Activated CD8-positive, alpha-beta memory T cell treated with anti-CD3 and anti-CD28 coated beads, Interleukin-2, amount 10 ng/mL, durations not matched to agents 7 days and 5 days (primary cell): ENCODE measurements at places on chromosomes 11 and 22. TPM values are rescaled to one million over a fixed set of nuclear protein-coding genes. Genes with fewer than 3 reads are reported as not detected.

DNA sequence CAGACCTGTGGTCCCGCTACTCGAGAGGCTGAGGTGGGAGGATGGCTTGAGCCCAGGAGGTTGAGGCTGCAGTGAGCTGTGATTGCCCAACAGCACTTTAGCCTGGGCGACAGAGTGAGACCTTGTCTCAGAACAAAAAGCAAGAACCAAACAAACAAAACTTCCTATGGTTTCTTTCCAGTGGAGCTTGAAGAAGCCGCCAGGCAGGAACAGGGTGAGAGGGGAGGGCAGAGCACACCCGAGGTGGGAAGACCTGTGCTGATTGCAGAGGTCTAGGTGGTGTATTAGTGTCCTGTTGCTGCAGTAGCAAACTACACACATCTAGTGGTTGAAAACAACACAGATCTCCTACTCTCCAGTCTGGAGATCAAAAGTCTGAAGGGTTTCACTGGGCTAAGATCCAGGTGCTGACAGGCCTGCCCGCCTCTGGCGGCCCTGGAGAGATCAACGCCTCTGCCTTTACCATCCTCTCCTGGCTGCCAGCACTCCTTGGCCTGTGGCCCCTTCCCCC is 10.5 kb downstream of the ARHGEF17 start:
- DNase-seq = no peak
- H3K4me1 ChIP-seq = peaks cover 16% of the 10 kb centered on the region
- no peaks in the 10 kb centered on the region for H3K36me3 ChIP-seq
- H3K27me3 ChIP-seq = peaks cover 3% of the 10 kb centered on the region
- no peak overlapping the region for H3K4me3 ChIP-seq

The CRYBB3 gene
- not detected for total RNA-seq

GRCh38 chr22:22720724-22721261 is 76.4 kb downstream of the GGTLC2 start:
- H3K36me3 ChIP-seq = no peaks in the 10 kb centered on the region
- H3K4me1 ChIP-seq = peaks cover 34% of the 10 kb centered on the region
- H3K27ac ChIP-seq = peak overlapping the region; percentile 37
- no peak overlapping the region for H3K4me3 ChIP-seq

GRCh38 chr11:115996125-115996807 is 492.1 kb upstream of the CADM1 start:
- DNase-seq = no peak
- H3K27ac ChIP-seq = no peak overlapping the region
- H3K4me1 ChIP-seq = no peaks in the 10 kb centered on the region
- H3K4me3 ChIP-seq = no peak overlapping the region

The TMEM191B gene
- total RNA-seq = 1.6 TPM
